ENCODE measurements at places on chromosomes 5 and 9.

- no peak for DNase-seq
Observed at GRCh38 chr9:137522746-137523455, 27.3 kb downstream of the PNPLA7 start.

DNA sequence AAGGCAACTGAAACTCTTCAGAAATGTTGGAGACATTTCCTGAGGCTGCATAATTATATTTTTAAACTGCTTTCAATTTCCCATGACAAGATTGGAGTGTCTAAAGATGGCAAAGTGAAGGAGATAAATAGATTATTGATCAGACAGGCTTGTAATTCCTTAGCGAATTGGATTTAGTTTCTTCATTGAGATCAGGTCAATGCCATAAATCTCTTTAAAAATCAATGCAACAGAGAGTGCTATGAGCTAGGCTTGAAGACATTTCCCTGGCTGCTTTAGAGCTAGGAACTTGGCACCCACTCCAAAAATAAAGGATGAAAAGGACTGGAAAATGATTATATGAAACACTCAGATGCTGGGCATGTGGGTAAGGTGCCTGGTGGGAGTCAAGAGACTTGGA, 828.4 kb downstream of the TLR4 start:
- DNase-seq: no peak

DNA sequence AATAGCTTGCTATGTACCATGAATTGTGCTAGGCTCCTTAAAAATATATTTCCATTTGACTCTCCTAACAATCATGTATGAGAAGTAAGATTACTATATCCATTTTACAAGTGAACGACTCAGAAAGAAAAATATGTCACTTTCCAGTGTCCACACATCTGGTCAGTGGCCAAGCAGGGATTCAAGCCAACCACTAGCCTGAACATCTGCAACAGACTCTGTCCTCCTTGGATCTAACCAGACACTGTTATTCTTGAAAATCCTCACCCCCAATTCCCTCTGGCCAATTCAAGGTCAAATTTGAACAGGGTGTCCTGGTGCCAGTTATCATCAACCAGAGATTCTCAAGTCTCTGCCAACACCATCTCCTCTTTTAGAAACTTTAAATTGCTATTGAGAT, 344.1 kb upstream of the WWC1 start:
- DNase-seq: peak; percentile 51

DNA sequence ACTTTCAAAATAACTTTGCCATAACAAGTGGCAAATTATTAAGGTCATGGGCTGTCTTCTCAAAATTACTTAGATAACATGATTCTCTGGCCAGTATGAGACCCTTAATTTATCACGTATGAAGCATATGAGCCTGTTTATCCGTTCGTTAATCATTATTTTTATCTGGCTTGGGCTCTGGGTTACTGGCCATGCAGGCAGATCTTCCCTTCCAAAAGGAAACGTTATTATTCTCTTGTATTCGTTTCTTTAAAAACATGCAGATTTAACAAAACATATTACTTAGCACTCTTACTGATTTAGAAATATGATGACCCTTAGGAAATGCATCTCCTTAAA, 148.6 kb downstream of the DOCK8 start:
- no peak for DNase-seq

DNA sequence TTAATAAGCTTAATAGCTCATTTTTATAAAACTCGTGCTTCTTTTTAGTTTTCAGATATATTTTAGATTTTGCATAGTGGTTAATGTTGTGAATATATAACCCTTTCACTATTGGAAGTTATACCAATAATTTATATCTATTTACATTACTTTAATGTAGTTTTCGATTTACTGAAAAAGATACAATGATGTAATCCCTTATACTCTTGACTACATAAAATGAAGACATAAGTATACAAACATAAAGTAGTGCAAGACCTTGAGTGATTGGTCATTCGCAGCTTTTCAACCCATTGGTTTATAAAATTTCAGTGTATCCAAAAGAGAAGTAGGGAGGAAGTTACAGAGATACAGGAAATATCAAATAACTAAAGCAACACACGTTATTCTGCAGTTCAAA, 84.3 kb upstream of the GRHPR start:
- DNase-seq: no peak

- peak; percentile 67 for DNase-seq
Observed at GRCh38 chr9:80615964-80616363, 1044.2 kb downstream of the TLE4 start.

- DNase-seq: no peak
Observed at GRCh38 chr9:134227451-134228411, 63.4 kb upstream of the RNU6ATAC start.

DNA sequence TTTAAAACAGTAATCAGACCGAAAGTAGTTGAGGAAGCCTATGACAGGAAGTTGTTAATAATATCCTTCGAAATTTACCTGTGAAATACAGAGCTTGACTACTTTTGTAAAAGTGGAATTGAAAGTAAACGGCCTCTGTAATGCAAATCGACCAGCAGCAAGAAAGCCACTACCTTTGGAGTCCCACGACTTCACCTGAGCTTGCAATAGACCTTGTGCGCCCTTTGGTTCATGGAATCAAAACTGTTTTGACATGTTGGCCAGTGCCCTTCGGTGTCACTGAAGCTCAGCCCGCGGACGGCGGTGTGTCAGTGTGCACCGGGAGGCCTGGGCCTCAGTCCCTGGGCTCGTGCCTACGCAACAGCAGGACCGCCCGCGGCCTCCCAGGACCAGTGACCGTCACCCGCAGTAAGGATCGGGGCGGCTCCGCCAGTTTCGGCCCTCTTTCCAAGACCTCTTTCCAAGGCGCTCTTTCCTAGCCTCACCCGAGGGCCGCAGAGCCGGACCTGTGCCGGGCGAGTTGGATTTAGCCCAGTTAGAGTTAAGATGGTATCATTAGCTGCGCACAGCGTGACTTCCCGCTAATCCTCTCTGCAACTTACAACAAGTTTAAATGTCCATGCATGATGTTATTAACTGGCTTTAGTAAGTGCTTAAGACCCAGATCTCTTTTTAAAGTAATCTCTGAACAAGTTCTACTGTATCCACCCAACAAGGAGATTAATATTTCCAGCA, 223.3 kb downstream of the MEF2C start:
- DNase-seq: no peak

GRCh38 chr9:33877727-33878489, 60.9 kb downstream of the UBE2R2 start:
- no peak for DNase-seq

- no peak for DNase-seq
Observed at GRCh38 chr9:75692309-75692708, 198.2 kb upstream of the PCSK5 start.

GRCh38 chr9:96508227-96508940, 58.4 kb downstream of the HABP4 start:
- no peak for DNase-seq

DNA sequence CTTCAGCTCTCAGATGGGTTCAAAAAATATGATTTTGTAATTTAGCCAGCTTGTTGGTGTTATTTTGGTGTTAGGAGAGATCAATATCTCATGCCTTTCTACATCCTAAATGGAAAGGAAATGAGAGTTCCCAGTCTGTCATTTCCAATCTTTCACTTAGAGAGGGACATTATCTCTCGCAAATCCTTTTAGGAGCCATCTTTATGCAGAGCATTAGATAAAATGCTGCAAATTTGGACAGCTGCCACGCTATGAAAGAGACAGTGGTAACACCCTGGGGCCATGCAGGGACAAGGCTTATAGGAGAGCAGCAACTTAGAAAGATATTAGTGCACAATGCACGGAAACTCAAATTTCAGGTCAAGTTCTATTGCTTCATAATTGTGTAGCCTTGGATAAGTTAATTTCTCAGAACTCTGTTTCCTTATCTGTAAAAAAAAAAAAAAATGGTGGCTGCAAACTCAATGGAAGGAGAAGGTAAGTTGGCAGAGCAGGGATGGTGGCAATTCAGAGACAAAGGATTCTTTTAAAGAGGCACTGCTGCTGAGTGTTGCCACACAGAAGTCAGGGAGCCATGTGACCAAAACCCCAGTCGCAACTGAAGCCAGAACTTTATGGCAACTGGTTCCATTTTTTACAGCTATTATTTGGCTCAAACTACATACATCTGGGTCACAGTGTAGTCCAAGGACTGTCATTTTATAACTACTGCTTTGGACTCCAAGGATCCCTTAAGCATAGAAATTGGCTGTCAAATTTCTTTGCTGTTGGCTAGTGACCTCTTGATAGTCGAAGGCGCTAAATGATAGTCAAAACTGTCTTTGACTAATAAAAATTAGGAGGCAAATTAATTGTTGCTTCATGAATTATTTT, 210.2 kb downstream of the FRMD3 start:
- no peak for DNase-seq

All from fibroblast of skin of abdomen (primary cell).